ENCODE measurements at places on chromosomes 1 and 21.

- no peak for DNase-seq
These were observed 91.7 kb downstream of the PGBD5 start for GRCh38 chr1:230334447-230334837.

DNA sequence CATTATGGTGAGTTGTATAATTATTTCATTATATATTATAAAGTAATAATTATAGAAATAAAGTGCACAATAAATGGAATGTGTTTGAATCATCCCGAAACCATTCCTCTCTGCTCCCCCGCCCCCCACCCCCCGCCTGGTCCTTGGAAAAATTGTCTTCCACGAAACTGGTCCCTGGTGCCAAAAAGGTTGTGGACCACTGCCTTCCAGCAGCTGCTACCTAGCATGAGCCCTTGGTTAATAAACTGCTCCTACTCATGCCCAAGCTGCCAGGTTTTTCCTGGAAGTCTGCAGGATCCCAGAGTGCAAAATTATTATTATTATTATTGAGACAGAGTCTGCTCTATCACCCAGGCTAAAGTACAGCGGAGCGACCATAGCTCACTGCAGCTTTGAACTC is 6.8 kb upstream of the IFNGR2 start:
- DNase-seq = no peak

- DNase-seq = no peak
These were observed 35.3 kb upstream of the CLIC4 start for GRCh38 chr1:24709791-24710441.

DNA sequence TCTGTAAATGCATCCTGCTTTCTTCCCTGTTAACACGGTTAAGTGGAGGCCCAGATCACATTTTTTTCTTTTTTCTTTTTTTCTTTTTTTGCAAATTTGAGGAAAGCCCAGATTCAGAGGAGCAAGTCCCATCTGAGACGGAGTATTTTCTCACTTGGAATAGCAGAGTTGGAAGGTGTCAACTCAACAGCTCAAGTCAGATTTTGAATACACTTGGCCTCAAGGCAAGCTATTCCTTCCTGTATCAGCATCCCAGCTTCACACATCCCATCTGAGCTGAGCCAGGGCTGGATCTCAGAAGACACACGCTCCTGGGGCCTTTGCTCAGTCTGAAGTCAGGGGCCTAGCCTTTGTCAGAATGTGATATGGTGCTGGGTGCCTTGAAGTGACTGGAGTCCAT is 11.5 kb upstream of the TNR start:
- DNase-seq = no peak

DNA sequence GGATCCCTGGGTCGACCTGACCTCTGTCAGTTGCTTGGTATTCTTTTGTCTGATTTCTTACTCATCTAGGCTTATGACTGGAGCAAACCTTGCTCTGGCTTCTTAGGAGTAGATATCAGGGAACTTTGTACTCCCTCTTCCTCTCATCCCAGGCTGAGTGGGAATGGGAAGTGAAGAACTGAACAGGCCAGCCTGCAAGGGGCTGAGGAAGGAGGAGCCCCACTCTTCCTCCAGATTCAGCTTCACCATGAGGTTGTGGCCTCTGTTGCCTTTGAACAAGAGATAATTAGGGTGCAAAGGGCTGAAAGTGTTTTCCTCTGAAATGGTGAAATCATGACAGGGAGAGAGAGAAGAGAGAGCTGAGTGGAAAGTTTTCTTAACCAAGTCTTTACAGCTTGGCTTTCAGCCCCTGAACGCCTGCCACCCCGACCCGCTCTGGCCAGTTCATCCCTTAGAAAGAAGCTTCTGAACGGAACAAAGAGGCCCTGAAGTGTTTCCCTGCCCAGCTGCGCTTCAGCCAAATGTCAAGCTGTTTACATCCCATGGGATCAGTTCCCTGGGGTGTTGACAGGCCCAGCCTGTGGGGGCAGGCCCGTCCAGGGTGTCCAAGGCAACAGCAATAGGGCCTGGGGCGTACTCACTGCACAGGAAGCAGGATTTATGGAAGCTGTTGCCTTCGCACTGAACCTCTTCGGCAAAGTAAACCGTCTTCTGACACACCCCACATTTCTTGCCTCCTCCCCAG is 11.2 kb downstream of the CSRP1 start:
- DNase-seq = no peak

- DNase-seq = no peak
These were observed 428.6 kb downstream of the PTPRC start for GRCh38 chr1:199067483-199067882.

GRCh38 chr1:243287123-243287460 is 31.3 kb downstream of the SDCCAG8 start:
- DNase-seq = no peak

DNA sequence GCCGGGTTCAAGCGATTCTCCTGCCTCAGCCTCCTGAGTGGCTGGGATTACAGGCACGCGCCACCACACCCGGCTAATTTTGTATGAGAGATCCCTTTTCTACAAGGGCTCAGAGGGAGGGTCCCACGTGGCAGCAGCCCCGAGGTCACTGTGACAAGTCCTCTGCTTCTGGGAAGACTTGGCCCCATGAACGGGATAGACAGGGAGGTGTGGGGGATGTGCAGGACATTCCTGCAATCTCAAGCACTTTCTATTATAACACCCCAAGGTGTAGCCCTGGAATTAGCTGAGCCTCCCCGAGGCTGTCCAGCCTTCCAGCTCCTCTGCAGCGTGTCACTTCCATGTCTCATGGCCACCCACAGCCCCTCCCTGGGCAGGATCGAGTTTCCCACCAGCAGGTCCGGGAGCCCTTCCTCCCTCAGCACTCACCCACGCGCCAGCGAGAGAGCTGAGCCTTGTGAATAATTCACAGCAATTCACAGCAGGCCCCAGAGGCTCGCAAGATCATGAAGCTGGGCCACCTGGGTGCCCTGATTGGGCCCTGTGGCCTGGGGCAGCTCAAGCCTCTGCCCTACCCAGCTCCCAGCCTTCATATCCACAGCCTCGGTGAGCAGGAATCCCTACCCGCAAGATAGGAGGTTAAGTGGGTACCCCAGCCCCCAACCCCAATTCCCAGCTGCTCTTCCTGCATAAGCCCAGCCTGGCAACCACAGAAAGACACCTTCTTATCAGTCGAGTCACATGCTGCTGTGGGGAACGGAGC is 22.8 kb upstream of the RNU1-4 start:
- peak; percentile 52 for DNase-seq

GRCh38 chr1:201396861-201397464 is 2.2 kb downstream of the LAD1 start:
- no peak for DNase-seq

- no peak for DNase-seq
These were observed 2.8 kb downstream of the ABCG1 start for GRCh38 chr21:42221581-42222345.

DNA sequence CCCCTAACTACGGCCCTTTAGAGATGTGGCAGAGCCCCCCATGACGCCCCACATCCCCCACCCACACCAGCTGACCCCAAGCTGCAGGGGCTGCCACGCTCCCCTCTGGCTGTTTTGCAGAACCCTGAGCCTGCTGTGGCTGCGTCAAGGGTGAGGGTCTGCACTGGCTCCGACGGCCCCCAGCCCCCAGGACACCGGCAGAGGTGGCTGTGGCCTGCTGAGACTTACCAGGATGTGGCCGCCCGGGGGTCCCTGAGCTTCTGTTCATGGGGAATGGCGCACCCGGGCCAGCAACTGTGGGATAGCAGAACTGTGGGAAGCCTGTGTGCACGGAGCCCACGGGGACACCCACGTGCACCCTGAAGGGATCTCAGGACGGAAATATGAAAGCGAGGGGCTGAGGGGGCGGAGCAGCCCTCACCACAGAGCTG is 12.8 kb upstream of the RNF223 start:
- DNase-seq = no peak

- no peak for DNase-seq
These were observed 22.2 kb downstream of the MKNK1 start for GRCh38 chr1:46581681-46582455.

GRCh38 chr1:82706741-82707140 is 906.0 kb downstream of the ADGRL2 start:
- DNase-seq = no peak

GRCh38 chr1:231519166-231519565 is 9.3 kb upstream of the TSNAX start:
- no peak for DNase-seq

DNA sequence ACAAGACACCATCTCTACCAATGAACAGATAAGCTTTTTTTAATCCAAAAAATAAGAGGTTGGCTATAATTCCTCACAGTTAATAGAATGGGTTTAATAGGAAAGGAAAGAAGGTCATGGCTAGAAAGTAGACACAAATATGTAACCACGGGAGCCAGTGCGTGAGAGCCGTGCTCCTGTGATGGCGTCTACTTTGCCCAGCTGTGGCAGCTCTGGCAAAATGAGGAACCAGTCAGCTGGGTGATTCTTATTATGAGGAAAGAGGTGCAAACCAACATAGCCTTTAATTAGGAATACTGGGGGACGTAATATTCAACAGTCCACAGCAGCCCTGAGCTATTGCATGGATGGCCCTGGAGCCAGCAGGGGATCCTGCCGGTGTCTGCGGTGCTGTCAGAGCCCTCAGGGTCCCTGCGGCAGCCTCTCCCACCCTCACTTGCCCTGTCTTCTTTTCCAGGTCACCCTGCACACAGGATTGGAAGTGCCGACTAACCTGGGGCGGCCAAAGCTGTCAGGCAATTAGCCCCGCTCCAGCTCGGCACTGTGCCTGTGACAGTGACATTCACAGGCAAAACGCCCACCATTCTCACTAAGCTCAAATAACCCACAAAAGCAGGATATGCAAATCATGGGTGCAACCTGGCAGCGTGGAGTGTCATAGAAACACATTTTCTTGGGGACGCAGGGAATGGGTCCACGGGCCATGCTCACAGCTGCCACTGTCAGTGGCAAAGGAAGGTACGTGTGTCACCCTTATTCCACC is 25.9 kb upstream of the GNPAT start:
- DNase-seq = no peak

- no peak for DNase-seq
These were observed 43.3 kb downstream of the PAX7 start for GRCh38 chr1:18673976-18674375.

- no peak for DNase-seq
These were observed 35.9 kb upstream of the KANK4 start for GRCh38 chr1:62355095-62355494.

GRCh38 chr21:45326891-45327440 is 39.3 kb upstream of the POFUT2 start:
- DNase-seq = no peak

- peak; percentile 45 for DNase-seq
These were observed 73.0 kb downstream of the GNG12 start for GRCh38 chr1:67760030-67760821.

GRCh38 chr1:153921803-153922075 is 1.0 kb downstream of the GATAD2B start:
- no peak for DNase-seq

GRCh38 chr1:93585059-93585966 is 96.3 kb downstream of the BCAR3 start:
- DNase-seq = no peak

- no peak for DNase-seq
These were observed 15.2 kb downstream of the C21orf58 start for GRCh38 chr21:46308431-46308830.

DNA sequence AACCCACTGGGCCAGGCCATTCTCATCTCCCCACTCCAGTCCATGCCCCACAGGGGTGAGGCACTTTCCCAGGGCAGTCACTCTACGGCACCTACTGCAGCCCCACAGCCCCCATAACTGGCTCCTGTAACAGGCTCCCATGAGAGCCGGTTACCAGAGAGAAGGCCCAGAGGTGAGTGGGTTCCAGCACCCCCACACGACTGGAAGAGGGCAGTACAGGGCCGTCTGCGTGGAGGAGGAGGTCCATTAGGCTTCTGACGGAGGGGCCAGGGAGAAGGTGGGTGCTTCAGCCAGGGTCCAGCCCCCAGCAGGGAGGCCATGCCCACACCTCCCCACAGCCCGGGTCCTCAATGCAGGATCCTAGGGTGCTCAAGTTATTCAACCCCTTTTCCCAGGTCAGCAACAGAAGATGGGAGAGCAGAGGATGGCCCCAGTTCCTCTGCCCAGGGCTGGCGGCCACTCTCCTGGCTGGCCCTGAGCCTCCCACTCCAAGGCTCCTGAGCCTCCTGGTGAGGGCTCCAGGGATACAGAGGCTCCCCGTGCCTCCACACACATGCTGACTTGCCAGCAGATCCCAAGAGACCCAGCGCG is 1.6 kb downstream of the ACAP3 start:
- DNase-seq = peak; percentile 58

DNA sequence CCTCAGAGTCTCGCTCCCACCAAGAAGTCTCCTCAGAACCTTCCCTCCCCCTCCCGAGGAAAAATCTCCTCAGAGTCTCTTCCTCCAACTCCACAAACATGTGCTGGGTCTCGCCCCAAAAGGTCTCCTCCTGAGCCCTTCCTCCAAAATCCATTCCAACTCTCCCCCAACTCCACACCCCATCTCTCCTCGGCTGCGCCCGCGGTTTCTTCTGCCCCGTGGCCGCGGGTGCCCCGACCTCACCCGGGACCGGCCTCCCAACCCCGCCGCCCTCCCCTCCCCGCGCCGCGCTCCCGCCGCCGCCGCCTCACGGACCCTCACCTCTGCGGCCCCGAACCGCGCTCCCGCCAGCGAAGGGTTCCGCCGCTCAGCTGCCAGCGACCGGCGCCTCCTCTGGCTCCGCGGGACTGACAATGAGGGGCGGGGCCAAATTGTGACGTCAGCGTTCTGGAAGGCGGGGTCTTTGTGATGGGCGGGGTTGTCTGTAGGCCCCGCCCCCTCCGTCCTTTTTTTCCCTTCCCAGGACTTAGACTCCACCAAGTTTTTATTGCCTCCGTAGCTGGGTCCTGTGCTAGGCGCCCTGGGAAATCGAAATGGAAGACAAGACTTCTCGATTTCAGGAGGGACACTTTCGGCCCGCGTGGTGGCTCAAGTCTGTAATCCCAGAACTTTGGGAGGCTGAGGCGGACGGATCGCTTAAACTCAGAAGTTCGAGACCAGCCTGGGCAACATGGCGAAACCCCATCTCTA is at the start of gene LUZP1:
TSS of gene LUZP1 (minus strand) at position 412 of the 750 bp plus-strand sequence.
- DNase-seq = peak; percentile 57

DNA sequence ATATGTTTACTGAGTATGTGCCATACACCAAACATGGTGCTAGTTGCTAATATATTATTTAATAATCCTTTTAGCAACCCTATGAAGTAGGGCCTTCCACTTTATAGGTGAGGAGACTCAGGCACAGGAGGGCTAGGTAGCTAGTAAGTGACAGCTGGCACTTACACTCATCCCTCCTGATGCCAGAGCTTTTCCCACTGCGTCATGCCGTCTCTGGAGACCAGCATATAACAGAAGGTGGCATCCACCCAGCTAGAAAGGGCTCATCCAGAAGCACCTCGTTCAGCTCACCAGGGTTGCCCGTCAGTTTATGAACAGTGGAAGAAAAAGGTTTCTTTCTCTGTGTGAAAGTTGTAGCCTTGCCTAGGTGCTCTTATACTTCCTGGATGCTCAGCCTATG is 108.9 kb downstream of the NOS1AP start:
- peak; percentile 90 for DNase-seq
